Gastroesophageal sphincter (tissue), 4 donors: ENCODE measurements at places on chromosomes 13 and 19. TPM values are rescaled to one million over a fixed set of nuclear protein-coding genes. Genes with fewer than 3 reads are reported as not detected.

Gene FSD1
- total RNA-seq, result not detected

Gene C19orf73
- total RNA-seq, result not detected

Gene CBY2
- total RNA-seq, result not detected

Gene PLIN4
- 87.4 TPM for total RNA-seq

Gene SLC35E1
- 24.9 TPM for total RNA-seq

Gene FUT3
- total RNA-seq, result not detected
